ENCODE measurements at places on chromosomes 11 and 22. TPM values are rescaled to one million over a fixed set of nuclear protein-coding genes. Genes with fewer than 3 reads are reported as not detected.

Gene TP53AIP1
- total RNA-seq: not detected

Gene ARHGAP20
- 20.3 TPM for total RNA-seq

Gene MFRP
- 0.26 TPM for total RNA-seq

Gene LRRC56
- total RNA-seq: 1.7 TPM

Gene INS
- total RNA-seq: not detected

Gene OR5P2
- not detected for total RNA-seq

Gene CDHR5
- 0.26 TPM for total RNA-seq

Gene IGSF9B
- total RNA-seq: 6.5 TPM

DNA sequence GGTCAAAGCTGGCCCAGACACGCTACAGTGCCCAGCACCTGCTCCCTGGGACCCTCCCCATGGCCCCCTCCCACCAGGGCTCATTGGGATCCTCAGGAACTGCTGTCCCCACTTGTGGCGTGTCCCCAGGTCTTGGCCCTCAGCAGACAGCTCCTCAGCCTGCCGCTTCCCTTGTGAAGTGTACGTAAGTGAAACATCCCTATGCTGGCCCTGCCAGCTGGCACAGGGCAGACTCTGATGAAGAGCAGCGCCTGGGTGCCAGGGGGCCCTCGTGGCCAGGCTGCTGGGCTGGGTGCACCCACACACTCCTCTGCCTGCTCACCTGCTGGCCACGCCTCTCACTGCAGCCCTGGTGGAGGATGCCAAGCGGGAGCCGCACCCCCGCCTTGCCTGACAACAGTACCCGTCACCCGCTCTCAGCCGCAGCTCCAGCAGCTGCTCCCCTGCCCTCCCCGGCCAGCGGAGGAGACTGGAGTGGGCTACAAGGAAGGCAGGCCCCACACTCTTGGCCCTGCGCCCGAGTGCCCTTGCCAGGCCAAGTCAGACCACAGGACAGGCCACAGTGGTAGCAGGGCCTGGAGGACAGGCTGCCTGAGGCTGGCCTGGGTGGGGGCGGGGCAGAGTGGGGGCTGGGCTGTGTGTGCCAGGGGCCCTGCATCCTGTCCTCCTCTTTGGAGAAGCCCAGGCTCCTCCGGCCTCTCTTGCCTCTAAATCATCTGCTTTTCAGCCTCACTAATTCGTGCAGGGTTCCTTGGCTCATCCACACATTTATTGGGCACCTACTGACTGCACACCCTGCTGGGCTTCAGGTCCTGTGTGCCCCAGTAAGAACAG, 39.5 kb downstream of the IGF2 start:
- no peaks in the 10 kb centered on the region for H3K4me1 ChIP-seq
- no peak for DNase-seq
- no peaks in the 10 kb centered on the region for H3K36me3 ChIP-seq
- H3K27ac ChIP-seq: no peak overlapping the region

GRCh38 chr11:70477609-70478008, 79.3 kb downstream of the CTTN start:
- no peak overlapping the region for H3K27ac ChIP-seq
- no peaks in the 10 kb centered on the region for H3K36me3 ChIP-seq
- H3K4me1 ChIP-seq: peaks cover 2% of the 10 kb centered on the region
- no peak for DNase-seq
- no peak overlapping the region for H3K4me3 ChIP-seq

GRCh38 chr11:122486793-122487495, 168.6 kb upstream of the UBASH3B start:
- no peaks in the 10 kb centered on the region for H3K4me1 ChIP-seq
- no peak overlapping the region for H3K27ac ChIP-seq
- H3K27me3 ChIP-seq: no peaks in the 10 kb centered on the region
- no peaks in the 10 kb centered on the region for H3K36me3 ChIP-seq

DNA sequence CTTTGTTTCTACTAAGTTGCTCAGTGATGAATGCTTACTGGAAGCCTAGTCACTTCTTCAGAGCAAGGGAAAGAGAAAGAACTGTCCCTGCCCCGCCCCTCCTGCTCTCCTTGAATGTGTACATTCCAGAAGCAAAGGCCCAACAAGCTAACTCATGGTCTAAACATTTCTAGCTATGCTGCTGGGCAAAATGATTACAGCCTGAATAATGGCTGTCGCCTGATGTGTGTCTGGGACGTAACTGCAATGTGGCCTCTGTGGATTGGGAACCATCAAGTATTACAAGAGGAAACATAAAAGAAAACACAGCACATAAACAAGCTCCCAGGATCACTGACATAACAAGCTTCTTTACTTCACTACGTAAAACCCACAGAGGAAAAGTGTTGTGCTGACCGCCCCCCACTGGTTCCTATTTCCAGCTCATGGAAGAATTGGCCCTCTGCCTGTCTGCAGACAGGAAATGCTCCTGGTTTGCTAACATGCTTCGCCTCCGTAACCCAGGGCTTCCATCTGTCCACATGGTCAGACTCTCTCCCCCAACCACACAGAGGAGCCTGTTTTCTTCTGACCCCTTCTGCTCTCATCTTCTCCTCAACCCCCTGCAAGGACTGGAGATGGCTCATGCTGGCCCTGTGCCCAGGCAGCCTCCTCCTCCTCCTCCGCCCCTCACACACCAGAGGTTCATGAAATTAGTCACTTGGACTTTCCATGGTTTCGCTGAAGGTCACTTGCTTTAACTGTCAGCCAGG, 187.2 kb downstream of the MAML2 start:
- no peaks in the 10 kb centered on the region for H3K27me3 ChIP-seq
- H3K4me3 ChIP-seq: no peak overlapping the region
- peak; percentile 71 for DNase-seq
- no peaks in the 10 kb centered on the region for H3K36me3 ChIP-seq
- H3K27ac ChIP-seq: peak overlapping the region; percentile 83

- DNase-seq: no peak
- H3K27ac ChIP-seq: no peak overlapping the region
- H3K4me3 ChIP-seq: no peak overlapping the region
- no peaks in the 10 kb centered on the region for H3K4me1 ChIP-seq
- no peaks in the 10 kb centered on the region for H3K36me3 ChIP-seq
Observed at GRCh38 chr11:71301046-71301857, 48.9 kb upstream of the SHANK2 start.

DNA sequence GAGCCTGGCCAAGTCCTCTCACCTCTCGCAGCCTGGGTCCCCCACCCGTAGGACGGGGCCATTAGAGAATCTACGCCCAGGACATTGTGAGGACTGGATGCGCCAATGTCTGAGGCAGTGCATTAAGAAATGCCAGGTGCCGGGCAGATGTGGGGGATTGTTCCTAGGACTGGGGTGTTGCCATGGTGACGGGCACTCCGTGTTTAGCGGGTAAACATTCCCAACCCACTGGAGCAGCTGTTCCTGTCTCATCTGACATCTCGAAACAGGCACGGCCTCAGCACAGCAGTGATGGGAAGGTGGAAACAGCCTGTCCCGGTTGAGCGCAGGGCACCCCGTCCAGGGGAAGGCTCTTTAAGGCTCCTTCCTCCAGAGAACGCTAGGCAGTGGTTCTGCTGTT, 99.6 kb upstream of the RTL6 start:
- H3K36me3 ChIP-seq: no peaks in the 10 kb centered on the region
- no peak overlapping the region for H3K4me3 ChIP-seq
- no peak for DNase-seq
- no peak overlapping the region for H3K27ac ChIP-seq

GRCh38 chr22:24186892-24187670, 5.8 kb downstream of the SUSD2 start:
- no peaks in the 10 kb centered on the region for H3K4me1 ChIP-seq
- no peaks in the 10 kb centered on the region for H3K27me3 ChIP-seq
- no peak overlapping the region for H3K27ac ChIP-seq

- DNase-seq: no peak
- no peaks in the 10 kb centered on the region for H3K27me3 ChIP-seq
- peaks cover 7% of the 10 kb centered on the region for H3K4me1 ChIP-seq
- peak overlapping the region; percentile 90 for H3K4me3 ChIP-seq
Observed at GRCh38 chr11:77067861-77068443, 1.2 kb downstream of the CAPN5 start.

DNA sequence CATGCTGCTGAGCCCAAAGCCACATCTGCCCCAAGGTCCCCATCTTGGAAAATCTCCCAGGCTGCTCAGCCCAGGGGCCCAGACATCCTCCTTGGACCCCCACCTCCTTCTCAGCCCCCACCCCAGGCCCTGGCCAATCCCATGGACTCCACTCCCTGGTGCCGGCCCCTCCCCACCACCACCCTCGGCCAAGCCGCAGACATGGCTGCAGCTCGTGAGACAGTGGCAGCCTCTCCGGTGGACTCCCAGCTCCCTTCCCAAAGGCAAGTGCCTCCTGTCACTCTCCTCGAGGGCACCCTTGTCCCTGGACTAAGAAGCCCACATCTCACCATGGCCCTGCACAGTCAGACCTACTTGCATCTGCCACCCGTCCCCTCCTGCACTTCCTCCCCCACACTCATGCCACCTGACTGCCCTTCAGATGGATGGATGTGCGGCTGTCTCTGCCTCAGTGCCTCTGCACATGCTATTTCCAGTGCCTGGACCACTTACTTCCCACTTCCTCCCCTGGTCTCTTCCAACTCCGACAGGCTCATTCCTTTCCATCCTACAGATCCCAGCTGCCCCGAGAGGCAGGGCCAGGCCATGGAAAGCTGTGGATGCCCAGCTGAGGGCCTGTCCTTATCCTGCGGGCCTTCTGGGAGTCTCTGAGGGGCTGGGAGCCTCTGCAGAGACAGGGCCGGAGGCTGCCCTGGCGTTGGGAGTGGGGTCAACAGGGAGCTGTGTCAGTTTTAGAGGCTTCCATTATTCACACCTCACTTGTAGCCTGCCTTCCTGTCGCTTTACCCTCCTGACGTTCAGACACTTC, 25.5 kb upstream of the RFPL3 start:
- H3K27me3 ChIP-seq: no peaks in the 10 kb centered on the region
- no peak for DNase-seq
- H3K4me3 ChIP-seq: no peak overlapping the region
- H3K4me1 ChIP-seq: no peaks in the 10 kb centered on the region

DNA sequence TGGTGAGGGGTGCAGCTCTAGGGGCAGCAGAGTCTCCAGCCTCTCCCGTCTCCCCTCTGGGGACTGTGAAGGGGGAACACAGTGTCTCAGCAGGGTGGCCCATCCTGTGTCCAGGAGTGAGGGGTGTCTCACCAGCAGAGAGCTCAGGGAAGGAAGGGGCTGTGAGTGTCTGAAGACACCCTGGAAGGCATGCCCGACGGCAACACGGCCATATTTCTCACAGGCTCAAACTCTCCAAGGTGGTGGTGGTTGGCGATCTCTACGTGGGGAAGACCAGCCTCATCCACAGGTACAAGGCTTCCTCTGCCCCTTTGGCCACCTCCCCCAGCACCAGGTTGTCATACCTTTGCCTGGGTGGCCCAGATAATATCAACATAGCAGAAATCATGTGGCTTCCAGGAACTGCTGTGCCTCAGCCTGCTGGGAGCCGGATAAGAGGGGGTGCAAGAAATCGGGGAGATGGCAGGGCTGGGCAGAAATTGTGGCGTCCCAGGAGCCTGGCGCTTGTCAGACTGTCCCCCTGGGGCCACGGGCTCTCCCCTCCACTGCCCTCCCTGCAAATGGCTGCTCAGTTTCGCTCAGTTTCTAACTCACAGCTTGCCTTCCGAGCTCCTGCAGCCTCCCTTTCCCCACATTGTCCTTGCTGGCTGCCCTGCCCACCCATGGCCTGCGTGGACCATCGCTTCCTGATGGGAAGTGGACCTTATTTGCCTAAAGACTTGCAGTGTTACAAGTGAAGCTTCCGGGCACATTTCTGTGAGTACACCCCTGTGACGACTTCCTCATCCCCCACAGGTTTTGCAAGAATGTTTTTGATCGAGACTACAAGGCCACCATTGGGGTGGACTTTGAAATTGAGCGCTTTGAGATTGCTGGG, 7.2 kb downstream of the RAB36 start:
- H3K4me3 ChIP-seq: no peak overlapping the region
- no peak for DNase-seq
- H3K27ac ChIP-seq: no peak overlapping the region
- no peaks in the 10 kb centered on the region for H3K27me3 ChIP-seq
- no peaks in the 10 kb centered on the region for H3K36me3 ChIP-seq
- no peaks in the 10 kb centered on the region for H3K4me1 ChIP-seq

GRCh38 chr11:20451568-20451967, 64.1 kb downstream of the PRMT3 start:
- DNase-seq: no peak
- H3K4me1 ChIP-seq: no peaks in the 10 kb centered on the region
- no peaks in the 10 kb centered on the region for H3K36me3 ChIP-seq
- no peak overlapping the region for H3K4me3 ChIP-seq
- no peak overlapping the region for H3K27ac ChIP-seq

DNA sequence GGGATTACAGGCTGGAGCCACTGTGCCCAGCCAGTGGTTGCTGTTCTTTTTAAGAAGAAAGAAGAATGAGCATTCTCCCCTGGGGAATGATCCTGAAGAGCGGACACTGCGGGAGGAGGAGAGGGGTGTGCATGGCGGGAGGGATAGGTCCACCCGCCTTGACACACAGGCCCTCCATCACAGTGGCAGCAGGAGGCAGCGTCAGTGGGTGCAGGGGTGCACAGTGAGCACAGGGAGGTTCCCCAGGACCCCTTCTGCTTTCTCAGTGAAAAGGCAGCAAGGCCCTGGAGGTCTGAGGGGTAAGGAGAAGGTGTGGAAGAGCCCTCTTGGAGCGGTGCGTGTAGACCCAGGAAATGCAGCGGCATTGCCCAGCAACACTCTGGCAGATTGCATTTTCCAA, 28.9 kb upstream of the CBX7 start:
- no peak for DNase-seq
- H3K27ac ChIP-seq: no peak overlapping the region
- no peaks in the 10 kb centered on the region for H3K27me3 ChIP-seq

GRCh38 chr22:43446916-43447315, 35.1 kb downstream of the MPPED1 start:
- no peaks in the 10 kb centered on the region for H3K27me3 ChIP-seq
- H3K36me3 ChIP-seq: no peaks in the 10 kb centered on the region

DNA sequence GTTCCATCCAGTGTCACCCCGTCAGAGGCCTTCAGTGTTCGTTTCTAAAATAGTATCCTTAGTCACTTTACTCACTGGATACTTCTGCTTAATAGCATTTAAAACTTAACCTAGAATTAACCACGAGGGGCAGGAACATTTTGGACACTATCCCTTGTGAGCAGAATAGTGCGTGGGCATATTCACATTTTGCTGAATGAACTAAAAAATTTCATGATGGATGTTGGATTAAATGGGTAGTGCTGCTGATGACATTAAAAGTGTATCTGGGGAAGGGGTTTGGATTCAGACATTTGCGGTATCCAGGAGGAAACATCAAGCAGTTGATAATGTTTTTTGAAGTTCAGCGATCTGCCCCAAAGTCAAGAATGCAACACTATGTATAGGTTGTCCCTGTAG, 750 bp upstream of the NAT10 start:
- H3K27ac ChIP-seq: peak overlapping the region; percentile 92
- peak overlapping the region; percentile 66 for H3K4me3 ChIP-seq
- peaks cover 5% of the 10 kb centered on the region for H3K4me1 ChIP-seq
- H3K36me3 ChIP-seq: no peaks in the 10 kb centered on the region
- DNase-seq: no peak
